Fibroblast of skin of right quadriceps (primary cell): ENCODE measurements at places on chromosomes 6 and 20.

DNA sequence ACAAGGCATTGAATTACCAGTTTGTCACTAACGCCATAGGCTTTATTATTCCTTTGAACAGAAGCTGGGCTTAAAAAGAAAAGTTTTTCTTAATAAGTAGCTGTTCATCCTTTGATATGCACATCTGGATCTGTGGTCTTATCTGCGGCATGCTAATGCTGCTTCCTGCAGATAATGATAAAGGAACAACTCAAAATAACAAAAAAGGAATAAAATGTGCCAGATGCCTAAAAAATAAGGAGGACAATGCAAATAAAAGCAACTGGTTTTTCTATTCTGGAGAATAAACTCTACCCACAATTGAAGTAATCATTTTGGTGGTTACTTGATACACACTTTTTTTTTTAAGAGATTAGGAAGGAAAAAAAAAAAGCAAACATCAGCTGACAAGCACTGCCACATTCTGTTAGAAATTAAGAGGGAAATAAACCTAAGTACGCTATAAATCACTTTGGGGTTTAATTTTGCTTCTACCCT is 156.8 kb upstream of the SALL4 start:
- no peak for DNase-seq

DNA sequence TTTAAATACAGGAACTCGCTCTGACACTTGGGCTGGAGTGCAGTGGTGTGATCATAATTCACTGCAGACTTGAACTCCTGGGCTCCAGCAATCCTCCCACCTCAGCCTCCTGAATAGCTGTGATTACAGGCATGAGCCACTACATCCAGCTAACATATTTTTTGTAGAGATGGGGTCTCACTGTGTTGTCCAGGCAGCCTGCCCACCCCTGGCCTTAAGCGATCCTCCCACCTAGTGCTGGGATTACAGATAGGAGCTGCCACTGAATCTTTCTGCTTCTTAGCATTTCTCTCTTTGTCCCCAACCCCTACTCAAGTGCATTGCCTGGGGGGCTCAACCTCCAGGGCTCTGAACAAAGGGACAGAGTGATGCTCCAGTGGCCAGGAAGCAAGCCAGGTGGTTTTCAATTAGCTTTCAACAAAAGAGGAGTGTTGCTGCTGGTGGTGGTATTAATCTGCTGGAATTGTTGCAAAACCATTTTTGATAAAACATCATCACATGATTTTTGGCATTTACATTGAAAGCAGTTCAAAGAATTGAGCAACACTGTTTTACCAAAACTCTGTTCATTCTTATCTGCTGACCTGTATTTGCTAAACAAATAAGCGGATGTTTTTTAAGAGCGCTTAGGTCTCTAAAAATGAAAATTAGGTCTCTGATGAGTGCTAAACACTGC is 40.4 kb upstream of the BPIFA2 start:
- DNase-seq = no peak

DNA sequence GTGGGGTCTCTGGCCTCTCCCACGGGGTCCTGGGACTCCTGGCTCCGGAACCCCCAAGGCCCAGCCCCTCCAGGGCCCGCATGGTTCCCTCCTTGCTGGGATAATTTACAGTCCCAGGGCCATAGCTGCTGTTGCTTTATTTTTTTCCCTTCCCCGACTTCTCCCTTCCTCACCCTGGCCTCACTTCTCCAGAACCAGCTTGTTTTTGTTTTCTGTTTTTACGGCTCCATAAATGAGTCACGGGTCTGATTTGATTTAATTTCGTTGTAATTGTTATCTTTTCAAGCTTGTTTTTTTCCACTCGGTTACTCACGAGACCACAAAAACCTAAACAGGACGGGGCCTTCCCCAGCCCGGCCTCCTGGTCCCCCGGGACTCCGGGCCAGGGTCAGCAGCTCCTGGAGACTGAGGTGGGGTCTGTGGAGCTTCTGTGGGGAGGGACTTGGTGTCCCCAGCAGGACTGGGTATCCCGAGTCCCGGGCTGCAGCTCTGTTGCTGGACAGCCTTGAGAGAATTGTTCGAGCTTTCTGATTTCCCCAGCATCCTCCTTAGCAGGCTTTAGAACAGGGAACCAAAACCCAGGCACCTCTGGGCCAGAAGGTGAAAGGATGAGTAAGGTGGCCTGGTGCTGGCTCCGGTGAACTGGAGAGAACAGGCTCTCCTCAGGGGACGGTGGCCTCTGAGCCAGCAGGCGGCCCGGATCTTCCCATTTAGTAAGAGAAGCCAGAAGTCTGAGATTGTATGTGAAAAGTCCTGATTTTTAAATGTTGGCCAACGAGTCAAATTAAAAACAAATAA is 94.9 kb downstream of the CEBPB start:
- peak; percentile 81 for DNase-seq

DNA sequence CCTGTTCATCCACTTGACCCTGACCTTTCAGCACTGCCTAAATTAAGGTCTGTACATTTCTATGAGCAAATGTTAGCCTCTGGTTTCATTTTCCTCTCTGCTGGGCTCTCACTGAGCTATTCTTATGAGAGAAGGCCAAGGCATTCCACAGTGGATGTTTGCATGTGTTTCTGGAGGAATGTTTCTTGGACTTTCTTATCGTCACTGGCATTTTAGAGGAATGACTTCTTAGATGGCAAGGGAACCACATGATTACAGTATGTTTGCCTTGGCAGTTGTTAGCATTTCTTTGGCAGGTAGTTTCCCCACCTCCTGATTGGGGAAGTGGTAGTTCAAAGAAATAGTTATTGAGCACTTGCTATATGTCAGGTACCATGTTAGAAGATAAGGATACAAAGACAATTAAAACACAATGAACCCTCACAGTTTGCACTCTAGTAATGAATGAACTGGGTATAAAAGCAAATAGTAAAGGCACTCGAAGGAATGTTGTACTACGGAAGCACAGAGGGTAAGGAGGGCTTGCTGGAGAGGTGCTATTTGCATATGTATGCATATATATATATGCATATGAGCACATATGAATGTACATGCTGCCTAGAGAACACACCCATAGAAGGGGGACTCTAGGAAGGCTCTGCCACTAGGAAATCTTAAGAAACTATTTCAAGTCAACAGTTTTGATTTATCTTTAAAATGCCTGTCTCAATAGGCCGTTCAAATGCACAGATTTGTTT is 307.4 kb downstream of the EYA4 start:
- peak; percentile 49 for DNase-seq

GRCh38 chr6:129096651-129097290 is 213.8 kb downstream of the LAMA2 start:
- DNase-seq = no peak

DNA sequence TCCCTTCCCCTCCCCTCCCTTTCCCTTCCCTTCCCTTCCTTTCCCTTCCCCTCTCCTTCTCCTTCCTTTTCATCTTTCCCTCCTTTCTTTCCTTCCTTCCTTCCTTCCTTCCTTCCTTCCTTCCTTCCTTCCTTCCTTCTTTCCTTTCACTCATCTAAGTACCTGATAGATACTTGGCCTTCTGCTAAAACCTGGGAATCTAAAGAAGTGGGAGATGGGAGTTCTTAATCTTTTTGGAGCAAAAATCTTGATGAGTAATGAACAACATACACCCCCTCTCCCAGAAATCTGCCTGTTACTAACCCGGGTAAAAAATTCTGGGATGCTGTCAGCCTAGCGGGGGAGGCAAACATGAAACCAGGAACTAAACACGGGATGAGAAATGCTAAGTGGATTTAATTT is 100.7 kb downstream of the VEGFA start:
- DNase-seq = peak; percentile 74

DNA sequence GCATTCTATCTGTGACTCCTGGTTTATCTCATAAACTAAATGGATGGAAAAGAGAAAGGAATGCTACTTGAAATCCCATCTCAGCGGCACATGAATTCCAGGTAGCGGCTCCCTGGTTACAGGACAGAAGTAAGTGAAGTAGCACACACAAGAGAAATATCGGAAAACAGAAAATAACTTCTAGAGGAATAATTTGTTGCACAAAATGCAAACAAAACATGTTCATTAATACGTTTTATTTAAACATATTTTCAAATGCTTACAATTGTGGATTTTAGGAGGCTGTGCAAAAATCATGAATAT is 26.5 kb upstream of the RPS6KA2 start:
- DNase-seq = no peak
